Ovary (tissue), 10 donors: ENCODE measurements at places on chromosomes 6 and 20.

DNA sequence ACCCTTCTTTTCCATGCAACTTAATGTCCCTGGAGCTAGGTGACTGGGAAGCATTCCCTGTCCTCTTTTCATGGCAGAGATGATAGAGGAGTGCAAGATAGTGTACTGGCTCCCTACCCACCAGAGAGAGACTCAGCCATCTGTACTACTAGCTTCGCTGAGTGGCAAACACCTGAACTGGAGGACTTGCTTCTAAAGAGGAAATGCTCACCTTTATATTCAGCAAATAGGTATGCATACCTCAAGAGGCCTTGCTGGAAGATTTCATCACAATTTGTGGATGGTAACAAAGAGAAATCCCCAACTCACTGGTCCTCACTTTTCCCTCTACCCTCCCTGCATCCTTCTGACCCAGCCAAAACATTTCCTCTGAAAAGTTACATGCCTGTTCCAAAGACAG, 124.1 kb downstream of the FOXA2 start:
- DNase-seq = no peak

DNA sequence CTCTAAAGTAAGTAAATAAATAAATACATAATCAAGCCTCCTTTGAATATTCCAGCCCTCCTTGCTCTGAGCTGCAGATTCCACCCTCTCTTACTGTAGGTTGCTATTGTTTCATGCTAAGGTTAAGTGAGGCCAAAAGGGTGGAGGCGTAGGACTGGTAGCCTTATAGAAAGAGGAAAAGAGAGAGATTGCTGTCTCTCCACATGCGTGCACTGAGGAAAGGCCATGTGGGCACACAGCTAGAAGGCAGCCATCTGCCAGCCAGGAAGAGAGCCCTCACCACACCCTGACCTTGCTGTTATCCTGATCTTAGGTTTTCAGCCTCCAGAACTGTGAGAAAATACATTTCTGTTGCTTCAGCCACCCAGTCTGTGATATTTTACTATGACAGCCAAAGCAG, 87.4 kb upstream of the SHLD1 start:
- no peak for DNase-seq

DNA sequence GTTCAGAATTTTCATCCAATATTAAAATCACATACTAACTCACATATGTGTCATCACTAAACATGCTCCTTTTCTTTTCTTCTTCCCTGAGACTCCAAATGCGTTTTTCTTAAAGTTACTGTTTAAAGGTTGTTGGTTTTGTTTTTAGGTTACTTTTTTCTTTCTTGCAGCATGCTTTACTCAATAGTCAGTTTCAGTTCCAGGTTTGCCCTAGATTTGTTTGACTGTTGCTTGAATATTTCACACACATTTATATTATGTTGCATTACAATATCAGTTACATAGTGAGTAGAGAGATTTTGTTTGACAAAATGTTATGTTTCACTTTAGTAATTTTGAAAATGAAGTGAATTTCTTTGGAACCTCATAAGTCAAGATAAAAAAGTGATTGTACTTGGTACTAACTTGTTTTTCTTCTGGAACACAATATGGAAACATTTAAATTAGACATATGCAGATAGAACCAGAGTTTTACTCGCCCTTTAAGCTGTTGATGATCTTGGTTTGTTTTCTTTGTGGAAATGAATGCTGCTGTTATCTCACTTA, 27.3 kb downstream of the FNDC1 start:
- DNase-seq = no peak

DNA sequence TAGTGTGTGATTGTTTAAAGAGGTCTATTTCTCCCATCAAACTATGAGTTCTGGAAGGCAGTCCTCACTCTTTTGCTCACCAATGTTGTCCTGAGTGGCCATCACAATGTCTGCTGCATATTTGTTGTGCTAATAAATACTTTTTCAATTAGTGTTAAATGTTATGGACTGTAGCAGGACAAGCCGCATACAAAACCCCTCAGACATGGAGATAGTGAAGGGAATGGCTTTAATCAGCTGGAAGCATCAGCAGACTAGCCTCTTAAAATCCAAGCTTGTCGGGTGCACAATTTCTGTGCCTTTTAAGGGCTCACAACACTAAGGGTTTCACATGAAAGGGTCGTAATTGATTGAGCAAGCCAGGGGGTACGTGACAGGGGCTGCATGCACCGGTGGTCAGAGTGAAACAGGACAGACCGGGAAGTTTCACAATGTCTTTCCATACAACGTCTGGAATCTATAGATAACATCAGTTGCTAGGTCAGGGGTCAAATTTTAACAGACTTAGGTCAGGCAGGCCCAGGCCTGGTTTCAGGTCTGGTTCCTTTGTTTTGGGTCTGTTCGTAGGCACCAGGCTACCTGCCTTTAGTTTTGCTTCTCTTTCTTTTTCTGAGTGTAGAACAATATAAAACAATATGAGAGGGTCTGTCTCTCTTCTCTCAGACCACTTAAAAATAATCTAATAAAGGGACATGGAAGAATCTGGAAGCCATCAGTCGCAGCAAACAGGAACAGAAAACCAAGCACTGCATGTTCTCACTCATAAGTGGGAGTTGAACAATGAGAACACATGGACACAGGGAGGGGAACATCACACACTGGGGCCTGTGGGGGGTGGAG, 327.6 kb upstream of the HTR1E start:
- DNase-seq = no peak

- DNase-seq = no peak
These were observed 312.0 kb upstream of the NT5E start for GRCh38 chr6:85137865-85138264.

DNA sequence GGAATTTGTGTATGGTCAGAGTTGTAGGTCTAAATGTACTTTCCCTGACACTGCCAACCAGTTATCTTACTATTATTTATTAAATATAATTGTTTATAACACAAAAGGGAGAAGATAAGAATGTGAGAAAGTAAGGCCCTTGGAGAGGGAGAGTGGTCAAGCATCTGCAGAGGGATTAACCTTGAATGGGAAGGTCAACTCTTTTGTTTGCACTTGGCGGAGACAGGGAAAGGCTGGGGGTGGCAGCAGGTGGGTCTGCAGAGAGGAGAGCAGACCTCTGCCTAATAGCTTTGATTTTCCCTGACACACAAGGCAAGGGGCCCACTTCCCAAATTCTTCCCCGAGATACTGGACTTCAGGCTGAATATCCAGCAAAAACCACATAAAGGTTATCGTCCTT, 4.2 kb downstream of the LRP11 start:
- no peak for DNase-seq

DNA sequence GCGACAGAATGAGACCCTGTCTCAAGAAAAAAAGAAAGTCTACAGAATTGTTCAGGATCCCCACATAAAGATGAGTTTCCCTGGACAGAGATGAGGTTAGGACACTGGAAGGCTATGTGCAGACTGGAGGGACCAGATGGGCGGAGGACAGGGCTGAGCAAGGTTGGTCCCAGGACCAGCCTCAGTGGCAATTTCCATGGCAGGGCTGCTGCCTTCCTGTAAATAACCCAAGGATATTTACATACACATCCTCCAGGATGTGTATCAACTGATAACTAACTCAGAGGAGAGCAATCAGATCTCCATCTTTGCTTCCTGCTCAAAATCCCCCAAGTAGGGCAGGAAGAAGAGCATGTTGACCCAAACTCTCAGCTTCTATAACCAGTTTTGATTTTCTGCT, 58.8 kb downstream of the RSPH3 start:
- DNase-seq = no peak

GRCh38 chr6:80366714-80367113, 260.2 kb downstream of the BCKDHB start:
- DNase-seq = peak; percentile 80

DNA sequence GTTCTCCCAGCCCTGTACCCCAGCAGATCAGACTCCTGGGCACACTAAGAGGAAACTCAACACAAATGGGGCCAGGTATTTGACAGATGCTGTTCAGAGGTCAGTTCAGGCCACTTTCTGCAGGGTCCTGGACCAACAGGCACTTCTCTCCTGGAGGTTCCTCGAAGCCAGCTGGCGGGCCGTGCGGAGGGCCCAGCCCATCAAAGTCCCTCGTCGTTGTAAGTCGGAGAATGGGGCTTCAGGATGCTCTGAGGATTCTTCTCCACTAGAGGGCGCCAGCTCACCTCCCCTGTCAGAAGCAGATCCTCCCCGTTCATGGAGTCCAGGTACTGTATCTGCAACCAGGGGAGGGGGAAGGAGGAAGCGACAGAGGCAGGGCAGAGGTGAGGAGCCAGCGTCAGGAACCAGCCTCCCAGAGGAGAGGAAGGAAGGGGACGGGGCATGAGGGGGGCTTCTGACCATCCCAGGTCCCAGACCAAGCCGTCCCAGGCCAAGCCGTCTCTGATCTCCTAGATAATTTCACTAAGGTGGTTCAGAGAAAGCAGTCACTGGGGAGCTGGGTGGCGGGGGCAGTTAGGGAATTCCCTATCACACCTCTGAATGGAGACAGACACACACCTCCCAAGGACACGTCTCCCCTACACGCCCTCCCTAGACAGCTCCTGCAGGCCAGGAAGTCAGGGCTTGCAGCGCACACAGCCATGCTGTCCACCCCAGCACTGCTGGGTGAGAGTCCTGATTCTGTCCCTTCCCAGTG, 11.7 kb upstream of the FAM83C start:
- DNase-seq = peak; percentile 71

GRCh38 chr6:111265842-111266241, 178.5 kb downstream of the SLC16A10 start:
- no peak for DNase-seq

DNA sequence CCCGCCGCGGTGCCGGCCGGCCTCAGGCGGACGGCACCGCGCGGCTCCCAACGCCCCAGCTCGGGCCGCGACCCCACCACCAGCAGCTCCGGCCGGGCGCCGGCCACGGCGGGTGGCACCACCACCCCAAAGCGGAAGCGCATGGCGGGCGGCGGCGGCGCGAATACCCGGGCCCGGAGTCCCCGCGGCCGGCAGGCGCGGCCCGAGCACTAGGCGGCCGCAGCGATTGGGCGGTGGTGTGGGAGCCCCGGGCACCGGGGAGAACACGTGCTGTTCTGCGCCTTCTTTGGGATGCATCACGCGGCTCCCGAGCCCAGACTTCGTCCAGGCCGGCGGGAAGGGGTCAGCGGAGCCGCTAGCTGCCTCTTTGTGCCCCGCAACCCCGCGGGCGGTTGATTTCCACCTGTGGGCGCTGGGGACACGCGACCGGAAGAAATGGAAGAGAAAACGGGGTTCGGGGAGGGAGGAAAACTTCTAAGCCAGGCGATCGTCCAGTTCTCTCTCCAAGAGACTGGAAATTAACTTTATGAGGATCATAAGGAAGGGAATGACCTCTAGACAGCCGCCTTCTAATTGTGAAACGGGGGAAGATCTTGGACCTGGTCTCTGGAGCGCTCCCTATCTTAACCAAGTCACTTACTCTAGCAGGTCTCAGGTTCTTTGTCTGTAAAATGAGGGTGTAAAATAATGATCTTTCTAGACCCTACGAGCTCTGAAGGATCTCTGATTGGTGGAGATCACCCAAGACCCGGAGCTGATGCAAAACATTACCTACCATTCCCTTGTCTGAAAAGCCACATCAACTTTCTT, at the start of gene EPM2A:
EPM2A (minus strand) TSS at position 165 of the 810 bp plus-strand sequence; CDS start at position 143, 22 bp downstream.
- DNase-seq = peak; percentile 83

DNA sequence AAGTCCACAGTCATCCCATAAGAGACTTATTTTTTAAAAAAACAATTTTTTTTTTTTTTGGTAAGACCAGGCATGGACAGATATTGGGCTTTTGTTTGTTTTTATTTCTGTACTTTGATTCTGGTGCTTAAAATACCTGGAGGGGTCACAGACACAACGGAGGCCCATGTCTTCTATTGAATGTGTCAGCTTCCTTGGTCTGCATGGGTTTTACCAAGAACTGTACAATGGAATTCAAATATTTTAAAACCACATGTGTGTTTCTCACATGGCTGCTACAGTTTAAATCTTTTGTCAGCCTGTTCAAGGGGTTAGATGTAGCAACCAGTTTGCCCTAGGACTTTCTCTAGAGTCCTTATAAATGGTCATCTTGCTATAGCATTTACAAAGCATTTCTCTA, 139.8 kb downstream of the SOX4 start:
- DNase-seq = no peak

DNA sequence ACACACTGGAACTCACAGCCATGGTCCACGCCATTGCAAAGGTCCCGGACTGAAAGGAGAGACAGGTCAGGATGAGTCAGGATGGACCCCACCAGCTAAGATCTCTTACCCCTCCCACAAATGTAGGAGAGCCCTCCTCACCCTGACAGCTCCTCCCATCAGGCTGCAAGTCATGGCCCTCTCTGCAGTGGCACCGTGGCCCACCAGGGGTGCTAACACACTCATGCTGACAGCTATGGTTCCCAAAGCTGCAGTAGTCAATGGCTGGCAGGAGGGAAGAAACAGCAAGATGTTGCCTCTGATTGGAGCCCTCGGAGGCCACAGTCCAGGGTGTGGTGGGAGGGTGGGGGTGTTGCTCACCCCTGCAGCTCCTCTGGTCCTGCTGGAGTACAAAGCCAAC, 5.7 kb upstream of the RBPJL start:
- no peak for DNase-seq
